Left ventricle myocardium superior (tissue), 1 donor: ENCODE measurements at places on chromosomes 12 and 14. TPM values are rescaled to one million over a fixed set of nuclear protein-coding genes. Genes with fewer than 3 reads are reported as not detected.

DNA sequence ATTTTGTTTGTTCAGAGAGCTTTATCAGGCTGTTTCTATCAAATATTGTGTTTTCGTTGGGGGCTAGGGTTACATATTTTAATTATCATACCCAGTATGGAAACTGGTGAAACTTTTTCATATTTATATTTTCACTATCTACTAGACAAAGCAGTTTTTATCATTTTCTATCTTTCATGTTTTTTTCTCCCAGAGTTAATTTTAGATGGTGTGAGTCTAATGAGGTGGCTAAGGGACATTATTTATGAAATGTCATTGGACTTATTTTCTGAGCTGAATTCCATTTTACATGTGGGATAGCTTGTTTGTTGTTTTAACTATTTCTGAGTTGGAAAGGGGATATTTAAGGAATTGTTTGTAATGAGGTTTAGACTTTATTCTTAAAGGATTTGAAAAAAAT, 100.3 kb downstream of the TMTC2 start:
- no peak for DNase-seq

DNA sequence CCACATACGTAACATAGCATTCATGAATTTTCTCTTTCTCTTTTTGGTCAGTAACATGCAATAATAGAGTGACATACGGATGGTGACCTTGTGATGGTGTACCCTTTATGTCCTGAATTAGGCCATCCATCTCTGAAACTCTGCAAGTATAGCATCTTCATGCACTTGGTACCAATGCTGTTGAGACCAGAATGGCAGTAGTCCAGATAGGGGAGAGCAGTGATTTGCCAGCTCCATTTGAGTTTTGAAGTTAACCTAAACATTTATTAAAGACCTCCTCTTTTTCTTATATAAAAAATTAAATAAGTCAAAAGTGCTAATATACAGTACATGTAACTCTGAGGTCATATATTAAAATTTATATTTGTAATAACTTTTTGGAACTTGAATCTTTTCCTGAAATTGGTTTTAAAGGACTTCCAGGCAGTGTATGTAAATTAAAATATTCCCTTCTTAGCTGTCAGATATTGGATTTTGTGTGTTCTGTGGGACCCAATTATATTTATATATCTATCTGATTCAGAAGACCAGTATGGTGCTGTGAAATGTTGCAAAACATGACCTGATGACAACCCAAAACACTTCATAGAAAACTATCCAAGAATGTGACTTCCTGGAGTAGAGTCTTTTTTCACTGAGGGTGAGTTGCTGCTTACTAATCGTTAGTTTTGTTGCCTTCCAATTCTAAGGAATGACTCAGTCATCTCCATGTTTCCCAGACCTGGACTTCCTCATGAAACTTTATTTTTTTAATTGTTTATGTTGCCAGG, 3.5 kb downstream of the ELK3 start:
- DNase-seq = no peak

GRCh38 chr12:79121486-79121885, 256.9 kb downstream of the SYT1 start:
- no peak for DNase-seq

DNA sequence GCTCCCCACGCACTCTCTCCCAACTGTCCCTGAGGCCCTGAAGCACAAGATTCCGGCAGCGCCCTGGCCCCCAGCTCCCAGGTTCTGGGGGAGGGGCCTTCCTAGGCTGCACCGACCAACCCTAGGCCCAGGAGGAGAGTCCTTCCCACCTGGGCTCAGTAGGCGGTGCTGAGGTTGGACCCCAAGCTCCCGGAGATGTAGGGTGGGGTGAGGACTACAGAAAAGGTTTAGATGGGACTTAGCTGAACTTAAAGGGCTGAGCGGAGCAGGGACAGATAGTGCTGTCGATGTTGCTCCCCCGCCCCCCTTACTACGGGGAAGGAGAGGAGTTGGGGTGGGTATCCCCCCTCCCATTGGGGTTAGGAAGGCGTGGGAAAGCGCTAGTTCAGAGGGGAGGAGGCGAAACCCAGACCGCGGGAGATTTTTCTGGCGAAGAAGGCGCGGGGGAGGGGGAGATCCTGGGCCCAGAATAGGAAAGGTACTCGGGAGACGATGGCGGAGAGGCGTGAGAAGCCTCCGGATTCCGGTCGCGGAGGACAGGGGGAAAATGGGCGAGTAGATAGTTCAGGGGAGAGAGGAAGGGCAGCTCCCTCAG, 4.2 kb upstream of the BAZ2A start:
- DNase-seq = no peak

DNA sequence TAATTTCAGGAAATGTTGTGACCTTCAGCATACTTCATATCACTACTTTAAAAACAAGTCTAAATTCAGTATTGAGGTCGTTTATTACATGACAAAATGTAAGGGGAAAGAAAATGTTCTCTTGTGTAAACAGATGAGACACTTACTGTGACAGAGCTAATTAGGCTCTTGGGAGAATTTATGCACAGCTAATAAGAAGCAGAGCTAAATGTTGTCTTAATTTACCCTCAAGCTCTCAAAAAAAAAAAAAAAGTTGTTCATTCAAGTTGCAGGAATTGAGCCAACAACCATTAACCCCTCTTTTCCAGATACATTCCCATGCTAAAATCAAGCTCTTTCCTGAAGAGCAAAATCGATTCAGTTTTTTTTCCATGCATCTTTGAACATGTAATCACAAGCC, 1419.4 kb downstream of the FSCB start:
- no peak for DNase-seq

DNA sequence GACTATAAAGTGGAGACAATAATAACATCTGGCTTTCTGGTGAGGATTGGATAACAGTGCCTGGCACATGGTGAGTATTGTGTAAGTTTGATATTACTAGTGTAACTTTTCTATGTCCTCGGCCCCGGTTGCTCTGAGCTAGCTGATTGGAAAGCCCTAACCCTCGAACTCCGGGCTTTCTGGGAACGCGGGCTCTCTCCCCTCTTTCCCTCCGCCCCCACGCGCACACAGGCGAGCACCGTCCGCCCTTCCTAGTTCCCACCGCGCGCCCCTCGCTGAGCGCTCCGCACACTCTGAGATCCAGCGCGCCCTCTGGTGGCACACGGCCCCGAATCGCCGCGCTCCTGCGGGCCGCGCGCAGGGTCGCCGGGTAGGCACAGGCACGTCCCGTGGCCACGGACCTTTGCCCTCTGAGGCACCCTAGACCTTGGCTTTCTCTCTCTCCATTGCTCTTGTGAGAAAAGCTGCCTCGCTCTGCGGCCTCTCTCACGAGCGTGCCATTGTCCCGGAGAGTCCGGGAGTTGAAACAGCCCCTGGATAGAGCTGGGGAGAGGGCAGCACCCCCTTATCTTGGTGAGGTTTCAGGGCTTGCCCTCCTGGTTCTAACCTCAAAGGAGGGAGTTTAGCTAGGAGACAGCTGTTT, 23.2 kb upstream of the ESRRB start:
- peak; percentile 82 for DNase-seq

DNA sequence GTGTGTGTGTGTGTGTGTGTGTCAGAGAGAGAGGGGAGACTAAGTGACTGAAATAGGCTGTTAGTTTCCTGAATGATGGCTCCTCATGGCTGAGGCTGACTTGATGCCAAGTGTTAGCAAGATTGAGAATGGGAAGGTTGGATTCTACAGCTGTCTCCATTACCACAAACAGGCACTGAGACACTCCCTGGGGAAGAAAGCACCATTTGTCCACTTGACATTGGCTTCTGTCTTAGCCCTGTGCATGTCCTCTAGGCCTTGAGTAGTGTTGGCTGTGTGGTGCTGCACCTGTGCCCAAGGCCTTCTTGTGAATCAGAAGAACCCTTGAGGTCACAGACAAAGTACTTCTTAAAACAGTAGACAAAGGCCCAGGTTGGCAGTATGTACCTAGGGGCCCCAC, 15.6 kb downstream of the ERG28 start:
- no peak for DNase-seq

DNA sequence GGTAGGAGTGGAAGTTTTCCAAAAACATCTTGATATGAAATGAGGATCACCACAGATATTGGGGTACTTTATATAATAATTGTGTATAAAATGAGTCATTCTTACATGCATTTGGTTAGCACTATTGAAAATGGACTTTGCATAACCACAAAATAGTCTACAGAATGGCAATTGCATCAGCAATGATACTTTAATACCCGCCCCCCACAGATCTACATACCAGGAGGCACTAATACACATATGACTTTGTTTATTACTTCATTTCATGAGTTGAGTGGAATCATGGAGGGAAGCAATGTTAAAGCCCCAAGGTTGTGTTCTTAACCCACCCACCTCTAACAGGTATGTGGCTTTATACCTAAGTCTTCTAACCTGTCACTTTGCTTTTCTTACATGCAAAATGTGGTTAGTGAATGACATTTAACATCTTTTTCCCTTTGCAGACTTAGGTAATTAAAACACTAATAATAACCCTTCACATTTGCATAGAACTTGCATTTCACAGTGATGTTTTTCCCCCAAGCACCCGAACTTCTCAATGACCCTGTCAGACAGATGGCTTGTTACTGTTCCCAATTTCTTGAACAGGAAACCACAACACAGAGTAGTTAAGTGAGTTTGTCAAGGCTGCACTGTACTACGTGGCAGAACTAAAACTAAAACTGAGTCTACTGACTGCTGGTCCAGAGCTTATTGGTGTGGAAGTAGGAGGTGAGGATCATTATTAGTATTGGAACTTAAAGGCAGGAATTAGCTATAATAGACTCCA, 101.9 kb downstream of the NPAS3 start:
- DNase-seq = no peak

DNA sequence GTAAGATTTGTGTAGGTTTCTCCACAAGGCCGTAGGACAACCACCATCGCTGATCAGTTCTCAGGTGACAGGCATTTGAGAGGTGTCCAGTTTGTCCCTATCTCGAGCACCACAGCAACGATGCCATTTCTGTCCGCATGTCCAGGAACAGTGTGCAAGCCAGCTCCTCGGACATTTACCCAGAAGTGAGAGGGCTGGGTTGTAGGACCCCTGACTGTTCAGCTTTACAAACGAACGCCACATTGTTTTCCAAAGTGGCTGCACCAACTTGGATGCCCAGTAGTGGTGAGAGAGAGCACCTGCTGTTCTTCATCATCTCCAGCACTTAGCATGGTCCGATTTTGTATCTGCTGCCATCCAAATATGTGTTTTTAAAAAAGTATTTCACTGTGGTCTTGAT, 38.6 kb downstream of the CYP46A1 start:
- no peak for DNase-seq

- no peak for DNase-seq
These were observed 133.9 kb downstream of the TBX5 start for GRCh38 chr12:114272071-114272470.

GRCh38 chr12:66692986-66693385, 14.1 kb upstream of the GRIP1 start:
- DNase-seq = no peak

The MYH6 gene
- 4,258 TPM for total RNA-seq

The CNTN1 gene
- 0.57 TPM for total RNA-seq

The BCDIN3D gene
- 2.7 TPM for total RNA-seq

The KRT6B gene
- total RNA-seq = not detected

The CDH24 gene
- 2.0 TPM for total RNA-seq

The LMNTD1 gene
- total RNA-seq = not detected

The SYNDIG1L gene
- 0.22 TPM for total RNA-seq

The TAS2R46 gene
- total RNA-seq = 0.27 TPM
